Activated T-helper 2 cell treated with anti-CD3 and anti-CD28 coated beads, Interferon-gamma antibody, Interleukin-2, Interleukin-4, amounts not matched to agents 10 μg/mL and 5 μg/mL and 100 μg/mL, durations not matched to agents 14 hours and 24 hours and 36 hours (primary cell): ENCODE measurements at places on chromosomes 12 and 14.

DNA sequence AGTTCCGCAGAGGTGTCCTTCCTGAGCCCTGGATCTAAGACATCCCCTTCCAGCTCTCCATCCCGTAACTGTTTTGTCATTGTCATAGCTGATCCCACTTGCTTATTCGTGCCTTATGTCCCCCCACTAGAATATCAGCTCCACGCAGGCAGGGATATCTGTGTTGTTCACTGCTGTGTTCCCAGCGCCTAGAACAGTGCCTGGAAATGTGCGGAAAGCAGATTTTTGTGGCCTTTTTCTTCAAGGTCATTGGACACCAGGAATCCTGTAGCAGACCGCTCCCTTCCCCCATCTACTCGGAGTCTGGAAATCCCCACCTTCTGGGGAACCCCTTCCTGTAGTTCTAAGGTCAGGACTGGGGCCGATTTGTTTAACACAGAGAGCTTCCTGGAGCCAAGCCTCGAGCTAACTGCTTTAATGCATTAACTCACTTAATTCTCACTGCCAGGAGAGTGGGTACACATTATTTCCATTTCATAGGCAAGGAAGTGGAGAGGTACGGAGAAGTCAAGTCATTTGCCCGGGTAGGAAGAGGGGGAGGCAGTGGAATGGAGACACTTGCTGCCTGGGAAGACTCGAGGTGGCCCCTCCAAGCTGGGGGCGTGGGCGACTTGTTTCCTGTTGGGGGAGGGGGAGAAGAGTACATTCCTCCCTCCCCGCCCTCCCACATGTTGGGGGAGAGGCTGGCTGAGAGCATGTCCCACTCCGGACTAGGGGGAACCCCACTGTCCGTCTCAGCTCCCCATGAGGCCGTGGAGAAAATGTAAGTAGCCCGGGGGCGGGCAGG is 1.2 kb upstream of the SH2B3 start:
- H3K4me1 ChIP-seq: peaks cover 51% of the 10 kb centered on the region
- H3K27me3 ChIP-seq: peaks cover 4% of the 10 kb centered on the region
- peak; percentile 35 for DNase-seq
- H3K4me3 ChIP-seq: peak overlapping the region; percentile 84

GRCh38 chr12:66050610-66051009 is 79.9 kb downstream of the LLPH start:
- peaks cover 7% of the 10 kb centered on the region for H3K27me3 ChIP-seq
- no peaks in the 10 kb centered on the region for H3K36me3 ChIP-seq
- no peak overlapping the region for H3K27ac ChIP-seq
- no peak for DNase-seq

- H3K4me1 ChIP-seq: no peaks in the 10 kb centered on the region
- no peak overlapping the region for H3K4me3 ChIP-seq
- no peak overlapping the region for H3K27ac ChIP-seq
- no peak for DNase-seq
- no peaks in the 10 kb centered on the region for H3K27me3 ChIP-seq
Observed at GRCh38 chr12:103518899-103519298, 23.1 kb upstream of the C12orf42 start.

DNA sequence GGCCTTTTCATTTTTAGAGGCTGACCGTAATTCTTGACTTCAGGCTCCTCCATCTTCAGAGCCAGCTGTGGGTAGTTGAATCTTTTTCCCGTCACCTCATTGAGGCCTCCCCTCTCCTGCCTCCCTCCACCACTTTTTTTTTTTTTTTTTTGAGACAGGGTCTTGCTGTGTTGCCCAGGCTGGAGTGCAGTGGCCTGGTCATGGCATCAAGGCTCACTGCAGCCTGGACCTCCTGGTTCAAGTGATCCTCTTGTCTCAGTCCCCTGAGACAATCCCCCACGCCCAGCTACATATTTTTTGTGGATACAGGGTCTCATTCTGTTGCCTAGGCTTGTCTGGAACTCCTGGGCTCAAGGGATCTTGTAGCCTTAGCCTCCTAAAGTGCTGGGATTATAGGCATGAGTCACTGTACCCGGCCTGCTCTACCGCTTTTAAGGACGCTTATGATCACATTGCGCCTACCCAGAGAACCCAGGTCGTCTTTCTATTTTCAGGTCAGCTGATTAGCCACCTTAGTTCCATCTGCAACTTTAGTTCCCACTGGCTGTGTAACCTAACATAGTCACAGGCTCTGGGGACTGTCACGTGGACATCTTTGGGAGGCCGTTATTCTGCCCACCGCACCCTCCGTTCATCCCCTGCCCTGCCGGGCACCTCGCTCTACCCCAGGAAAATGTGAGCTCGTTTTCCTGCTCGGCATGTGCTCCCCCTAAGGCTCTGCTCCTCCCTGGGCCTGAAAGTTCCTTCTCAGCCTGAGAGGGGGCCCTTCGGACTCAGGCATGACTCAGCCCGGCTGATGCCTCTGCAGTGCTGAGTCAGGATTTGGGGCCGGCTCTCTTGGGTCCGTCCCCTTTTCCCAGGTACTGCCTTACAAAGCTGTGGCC is 13.4 kb downstream of the TNFAIP2 start:
- H3K4me3 ChIP-seq: no peak overlapping the region
- no peaks in the 10 kb centered on the region for H3K36me3 ChIP-seq
- peaks cover 3% of the 10 kb centered on the region for H3K27me3 ChIP-seq
- H3K27ac ChIP-seq: no peak overlapping the region
- no peak for DNase-seq

DNA sequence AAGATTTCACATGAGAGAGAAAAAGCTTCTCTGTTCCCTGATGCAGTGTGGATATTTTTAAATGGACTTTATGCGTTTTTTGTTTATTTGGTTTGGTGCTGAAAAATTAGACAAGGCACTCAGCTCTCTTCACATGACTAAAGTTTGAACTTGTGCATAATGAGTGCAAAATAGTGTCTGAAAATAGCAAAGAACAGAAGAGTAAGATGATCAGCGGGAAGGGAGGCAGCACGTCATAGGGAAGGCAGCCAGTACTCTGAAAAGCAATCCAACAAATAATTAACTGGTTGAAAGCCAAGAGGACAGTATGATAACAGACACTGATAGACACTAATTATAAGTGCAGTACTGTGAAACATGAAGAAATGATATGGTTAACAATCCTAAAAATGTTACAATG is 46.6 kb upstream of the CDKN3 start:
- H3K4me3 ChIP-seq: no peak overlapping the region
- no peaks in the 10 kb centered on the region for H3K36me3 ChIP-seq
- DNase-seq: no peak
- H3K4me1 ChIP-seq: peaks cover 3% of the 10 kb centered on the region

DNA sequence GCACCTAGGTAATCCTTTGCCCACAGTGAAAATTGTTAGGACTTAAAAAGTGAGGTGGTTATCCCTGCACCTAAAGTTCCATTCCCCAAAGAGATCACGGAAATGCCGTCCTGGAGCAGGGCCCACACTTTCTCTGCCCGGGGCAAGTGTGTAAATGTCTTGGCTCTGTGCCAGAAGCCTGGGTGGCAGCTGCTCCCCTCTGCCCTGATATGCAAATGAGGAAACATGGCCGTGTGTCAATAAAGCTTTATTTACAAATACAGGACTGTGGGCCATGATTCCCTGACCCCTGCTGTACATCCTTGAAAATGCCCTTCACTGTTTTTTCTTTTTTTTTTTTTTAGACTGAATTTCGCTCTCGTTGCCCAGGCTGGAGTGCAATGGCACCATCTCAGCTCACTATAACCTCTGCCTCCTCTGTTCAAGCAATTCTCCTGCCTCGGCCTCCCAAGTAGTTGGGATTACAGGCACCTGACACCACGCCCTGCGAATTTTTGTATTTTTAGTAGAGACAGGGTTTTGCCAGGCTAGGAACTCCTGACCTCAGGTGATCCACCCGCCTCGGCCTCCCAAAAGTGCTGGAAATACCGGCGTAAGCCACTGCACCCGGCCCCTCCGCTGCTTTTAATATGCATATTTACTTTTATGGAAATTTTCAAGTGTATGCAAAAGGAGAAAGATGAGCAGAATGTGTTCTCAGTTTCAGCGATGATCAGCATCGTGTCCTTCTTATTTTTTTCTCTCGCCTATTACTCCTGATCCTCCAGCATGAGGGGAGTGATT is 75.5 kb downstream of the GALNT9 start:
- DNase-seq: no peak
- no peak overlapping the region for H3K27ac ChIP-seq
- no peaks in the 10 kb centered on the region for H3K4me1 ChIP-seq
- H3K36me3 ChIP-seq: no peaks in the 10 kb centered on the region
- H3K27me3 ChIP-seq: no peaks in the 10 kb centered on the region

DNA sequence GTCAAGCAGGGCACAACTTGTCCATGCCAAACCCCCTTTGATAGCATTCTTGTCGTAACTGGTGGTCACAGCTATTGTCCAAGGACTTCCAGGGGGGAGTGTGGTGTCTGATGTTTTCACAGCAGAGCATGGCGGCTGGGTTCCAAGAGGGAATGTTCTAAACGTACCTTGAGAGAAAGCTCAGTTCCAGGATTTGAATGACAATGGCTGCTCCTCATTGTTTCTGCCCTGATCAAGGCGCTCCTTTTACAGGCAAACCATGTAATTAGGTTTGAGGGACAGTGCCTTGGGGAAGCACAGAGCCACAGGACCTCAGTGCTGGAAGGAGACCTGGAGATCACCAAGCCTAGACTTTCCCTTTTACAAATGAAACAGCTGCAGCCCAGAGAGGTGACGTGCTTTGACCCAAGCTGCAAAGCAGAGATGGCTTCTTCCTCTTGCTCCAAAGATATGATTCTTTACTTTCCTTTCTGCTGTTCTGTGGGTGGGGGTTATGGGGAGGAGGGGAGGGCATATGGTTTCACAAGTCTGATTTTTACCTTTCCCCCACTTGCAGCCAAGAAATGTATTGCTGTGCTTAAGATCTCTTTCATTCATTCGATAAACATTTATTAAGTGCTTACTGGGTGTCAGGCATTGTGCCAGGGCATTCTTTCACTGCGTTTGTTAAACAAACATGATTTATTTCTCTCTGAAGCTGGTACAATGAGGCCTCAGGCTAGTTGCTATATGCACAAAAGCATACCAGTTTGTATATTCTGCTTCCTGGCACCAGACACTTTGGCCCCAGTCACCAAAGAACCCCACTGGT is 172.8 kb downstream of the KTN1 start:
- no peaks in the 10 kb centered on the region for H3K36me3 ChIP-seq
- H3K27ac ChIP-seq: no peak overlapping the region
- no peak for DNase-seq

GRCh38 chr14:42545636-42546035 is 939.0 kb downstream of the LRFN5 start:
- H3K27ac ChIP-seq: no peak overlapping the region
- H3K36me3 ChIP-seq: no peaks in the 10 kb centered on the region
- DNase-seq: no peak

DNA sequence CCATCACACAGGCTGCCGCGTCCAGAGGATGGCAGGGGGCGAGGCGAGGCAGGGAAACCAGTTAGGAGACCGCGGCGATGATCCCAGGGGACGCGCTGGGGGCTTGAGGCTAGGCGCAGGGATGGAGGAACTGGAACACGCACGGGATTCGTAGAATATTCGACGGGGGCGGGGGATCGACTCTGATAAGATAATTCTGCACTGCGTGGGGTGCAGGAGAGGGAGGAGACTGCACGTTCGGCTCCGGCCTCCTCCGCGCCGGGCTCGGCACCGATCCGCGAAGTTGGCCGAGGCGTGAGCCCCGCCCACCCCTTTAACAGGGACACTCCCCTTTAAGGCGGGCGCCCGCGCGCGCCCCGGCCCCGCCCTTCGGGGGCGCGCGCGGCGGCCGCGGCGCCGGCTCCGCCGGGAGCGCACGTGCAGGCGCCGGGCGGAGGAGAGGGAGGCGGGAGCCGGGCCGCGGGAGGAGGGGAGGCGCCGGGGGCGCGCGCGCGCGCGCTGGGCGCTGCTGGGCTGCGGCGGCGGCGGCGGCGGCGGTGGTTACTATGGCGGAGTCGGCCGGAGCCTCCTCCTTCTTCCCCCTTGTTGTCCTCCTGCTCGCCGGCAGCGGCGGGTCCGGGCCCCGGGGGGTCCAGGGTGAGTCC is at the start of gene ACVR1B:
ACVR1B (plus strand) TSS at position 501 of the 644 bp plus-strand sequence; CDS start at position 546, 45 bp downstream.
- H3K4me3 ChIP-seq: peak within 1 kb of the TSS; percentile 80
- peak; percentile 78 for DNase-seq
- H3K27me3 ChIP-seq: peaks cover 73% of the 10 kb centered on the region
- peaks cover 6% of the 10 kb centered on the region for H3K4me1 ChIP-seq
- H3K36me3 ChIP-seq: no peaks in the 10 kb centered on the region
- H3K27ac ChIP-seq: no peak within 1 kb of the TSS

- H3K4me1 ChIP-seq: no peaks in the 10 kb centered on the region
- H3K27me3 ChIP-seq: no peaks in the 10 kb centered on the region
- H3K4me3 ChIP-seq: no peak overlapping the region
- no peak overlapping the region for H3K27ac ChIP-seq
Observed at GRCh38 chr14:101514136-101514535, 47.2 kb upstream of the DIO3 start.

- peaks cover 4% of the 10 kb centered on the region for H3K4me1 ChIP-seq
- DNase-seq: no peak
- H3K4me3 ChIP-seq: no peak overlapping the region
- no peaks in the 10 kb centered on the region for H3K27me3 ChIP-seq
Observed at GRCh38 chr12:71848212-71848611, 8.7 kb downstream of the TBC1D15 start.

GRCh38 chr14:100119251-100119650 is 40.2 kb downstream of the DEGS2 start:
- DNase-seq: no peak
- no peak overlapping the region for H3K4me3 ChIP-seq
- H3K27ac ChIP-seq: peak overlapping the region; percentile 60
- H3K27me3 ChIP-seq: no peaks in the 10 kb centered on the region
- peaks cover 60% of the 10 kb centered on the region for H3K36me3 ChIP-seq

- no peaks in the 10 kb centered on the region for H3K4me1 ChIP-seq
- no peak overlapping the region for H3K27ac ChIP-seq
- no peak for DNase-seq
- no peaks in the 10 kb centered on the region for H3K36me3 ChIP-seq
- no peaks in the 10 kb centered on the region for H3K27me3 ChIP-seq
- H3K4me3 ChIP-seq: no peak overlapping the region
Observed at GRCh38 chr12:110246636-110247339, 34.3 kb upstream of the ATP2A2 start.

GRCh38 chr14:64715628-64716412 is 11.6 kb downstream of the PLEKHG3 start:
- no peak for DNase-seq
- peaks cover 12% of the 10 kb centered on the region for H3K4me1 ChIP-seq
- no peak overlapping the region for H3K4me3 ChIP-seq
- H3K27ac ChIP-seq: no peak overlapping the region
- peaks cover 23% of the 10 kb centered on the region for H3K27me3 ChIP-seq

GRCh38 chr12:42730291-42730690 is 140.7 kb upstream of the PRICKLE1 start:
- no peak overlapping the region for H3K4me3 ChIP-seq
- H3K27ac ChIP-seq: no peak overlapping the region
- DNase-seq: no peak
- no peaks in the 10 kb centered on the region for H3K4me1 ChIP-seq
- H3K27me3 ChIP-seq: no peaks in the 10 kb centered on the region

DNA sequence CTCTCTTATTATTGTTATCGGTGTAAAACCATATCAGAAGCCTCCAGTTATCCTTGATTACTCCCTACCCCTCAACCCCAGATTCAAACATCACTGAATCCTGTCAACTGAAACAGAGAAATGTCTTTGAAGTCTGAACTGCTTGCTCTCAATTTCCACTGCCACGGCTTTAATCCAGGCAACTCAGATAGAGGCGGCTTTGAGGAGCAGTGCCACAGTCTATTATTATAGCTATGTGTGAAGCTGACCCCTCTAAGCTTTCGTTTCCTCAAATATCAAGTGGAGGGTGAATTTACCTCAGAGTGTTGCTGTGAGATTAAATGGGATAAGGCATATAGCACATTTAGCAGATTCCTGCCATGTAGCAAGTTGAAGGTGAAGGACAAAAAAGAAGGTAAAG is 49.0 kb upstream of the PDE3A start:
- H3K4me1 ChIP-seq: no peaks in the 10 kb centered on the region
- no peak for DNase-seq
- H3K4me3 ChIP-seq: no peak overlapping the region
- H3K36me3 ChIP-seq: no peaks in the 10 kb centered on the region
- H3K27me3 ChIP-seq: no peaks in the 10 kb centered on the region
- no peak overlapping the region for H3K27ac ChIP-seq
